ENCODE measurements at places on chromosomes 12 and 14.
A peak's percentile ranks its signal among the peaks of the same experiment; 100 is the strongest.

DNA sequence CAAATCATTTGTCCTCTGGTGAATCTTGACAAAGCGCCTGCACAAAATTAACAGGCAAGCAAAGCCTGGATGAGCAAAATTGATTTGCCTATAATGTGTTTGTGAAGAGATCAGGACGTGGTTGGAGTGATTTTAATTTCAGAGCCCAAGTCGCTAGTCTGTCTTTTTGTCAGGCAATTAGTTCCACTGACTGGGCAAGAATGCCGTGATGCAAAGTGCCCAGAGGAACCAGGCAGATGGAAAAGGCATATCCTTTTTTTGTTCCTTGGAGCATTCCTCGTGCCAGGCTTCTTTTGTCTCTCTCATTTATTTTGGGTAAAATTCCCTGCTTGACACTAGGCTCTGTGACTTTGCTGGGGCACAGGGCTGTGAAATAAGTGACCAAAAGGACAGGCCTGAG is 65.9 kb upstream of the CCDC198 start:
- DNase-seq, result no peak

DNA sequence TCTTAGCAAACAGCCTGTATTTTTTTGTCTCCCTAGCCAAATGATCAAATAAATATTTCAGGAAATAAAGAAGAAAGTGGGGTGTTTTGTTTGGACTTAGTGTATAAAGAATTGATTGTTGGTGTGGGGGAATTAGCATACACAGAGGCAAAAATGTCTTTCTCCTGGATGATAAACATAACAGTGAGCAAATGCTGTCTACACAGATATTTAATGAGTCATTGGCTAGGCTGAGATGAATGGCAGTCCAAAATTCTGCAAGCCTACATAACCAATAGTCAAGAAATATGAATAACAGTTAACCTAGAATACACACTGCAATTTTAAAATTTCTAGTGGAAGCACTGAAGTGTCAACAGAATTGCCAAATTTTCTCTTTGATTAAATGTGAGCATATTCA is 35.8 kb downstream of the MYF5 start:
- DNase-seq, result no peak

DNA sequence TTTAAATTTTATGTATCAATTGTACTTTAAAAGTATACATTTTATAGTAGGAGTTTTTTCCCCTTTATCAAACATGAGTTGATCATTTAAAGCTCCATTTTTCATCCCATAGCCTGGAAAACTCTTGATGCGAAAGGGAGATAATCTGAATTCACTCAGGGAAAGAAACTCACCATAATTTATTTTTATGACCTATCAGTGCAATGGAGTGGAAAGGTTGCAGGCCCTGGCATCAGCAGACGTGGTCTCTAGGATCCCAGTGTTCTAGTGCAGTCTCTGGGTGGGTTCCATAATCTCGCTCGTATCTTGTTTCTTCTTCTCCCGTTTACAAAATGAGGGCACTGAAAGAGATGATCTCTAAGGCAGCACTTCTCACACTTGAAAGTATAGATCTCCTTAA is 85.0 kb downstream of the PTGER2 start:
- no peak for DNase-seq

DNA sequence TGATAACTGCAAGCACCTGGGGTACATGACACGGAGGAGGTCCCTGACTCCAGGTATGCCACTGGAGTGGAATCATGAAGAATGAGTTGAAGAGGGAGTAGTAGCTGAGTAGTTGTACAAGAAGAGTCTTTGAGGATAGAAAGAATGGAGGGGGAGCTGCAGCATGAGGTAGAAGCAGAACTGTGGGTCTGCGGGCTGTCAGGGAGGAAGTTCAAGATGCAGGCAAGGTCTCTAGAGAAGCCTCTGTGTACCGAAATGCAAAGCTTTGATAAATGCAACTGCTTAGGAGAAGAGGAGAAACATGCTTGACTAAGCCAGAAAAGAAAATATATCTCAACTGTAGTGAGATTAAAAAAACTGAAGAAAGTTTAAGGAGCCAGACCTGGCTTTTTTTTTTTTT is 91.5 kb downstream of the CPNE8 start:
- no peak for DNase-seq

- no peak for DNase-seq
Observed at GRCh38 chr12:129566800-129567199, 337.0 kb downstream of the TMEM132D start.

- no peak for DNase-seq
Observed at GRCh38 chr14:93032421-93032936, 83.2 kb downstream of the ITPK1 start.

DNA sequence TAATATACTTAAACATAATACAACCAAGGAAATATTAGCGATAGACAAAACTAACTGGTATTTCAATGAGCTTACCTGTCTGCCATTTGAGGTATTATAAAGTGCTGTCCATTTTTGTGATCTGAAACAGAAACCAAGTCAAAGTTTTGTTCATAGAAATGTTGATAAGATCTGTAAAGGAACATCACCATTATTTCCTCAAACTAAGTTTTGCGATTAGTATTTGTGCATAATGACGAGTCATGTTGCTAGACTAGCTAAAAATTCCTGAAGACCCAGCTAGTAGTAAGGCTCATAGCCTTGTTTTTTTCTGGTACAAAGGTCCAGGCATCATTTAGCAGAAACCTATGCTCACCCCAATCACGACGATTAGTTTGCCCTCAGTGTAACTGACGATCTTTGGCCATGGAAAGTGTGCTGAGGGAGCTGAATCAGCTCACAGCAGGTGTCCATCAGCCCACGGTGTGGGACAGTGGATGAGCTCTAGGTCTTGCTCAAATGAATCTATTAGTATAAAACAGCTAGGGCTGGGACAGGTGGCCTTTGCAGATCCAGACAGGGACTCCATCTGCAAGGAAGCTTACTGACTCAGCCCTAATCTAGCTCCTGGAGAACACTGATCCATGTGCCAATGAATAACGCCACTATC is 28.7 kb downstream of the GIT2 start:
- no peak for DNase-seq

- DNase-seq, result no peak
Observed at GRCh38 chr12:54338698-54339296, 13.9 kb downstream of the COPZ1 start.

DNA sequence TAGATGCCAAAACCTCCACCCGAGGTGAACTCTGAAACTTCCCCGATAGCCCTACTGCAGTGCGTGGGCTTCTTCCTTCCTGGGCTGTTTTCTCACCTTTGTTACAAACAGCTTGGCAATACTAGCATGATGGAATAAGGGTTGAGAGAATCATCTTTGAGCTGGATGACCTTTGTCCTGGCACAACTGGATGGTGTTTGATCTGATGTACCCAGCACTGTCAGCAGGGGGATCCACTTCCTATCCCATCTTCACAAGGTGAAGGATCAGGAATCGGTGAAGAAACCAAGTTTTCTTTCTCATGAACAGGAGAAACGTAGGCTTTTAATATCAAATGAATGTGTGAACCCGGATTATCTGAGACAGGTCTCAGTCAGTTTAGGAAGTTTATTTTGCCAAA is 19.5 kb upstream of the LRRC10 start:
- DNase-seq, result peak; percentile 42

- no peak for DNase-seq
Observed at GRCh38 chr14:47392326-47392725, 283.1 kb downstream of the MDGA2 start.

DNA sequence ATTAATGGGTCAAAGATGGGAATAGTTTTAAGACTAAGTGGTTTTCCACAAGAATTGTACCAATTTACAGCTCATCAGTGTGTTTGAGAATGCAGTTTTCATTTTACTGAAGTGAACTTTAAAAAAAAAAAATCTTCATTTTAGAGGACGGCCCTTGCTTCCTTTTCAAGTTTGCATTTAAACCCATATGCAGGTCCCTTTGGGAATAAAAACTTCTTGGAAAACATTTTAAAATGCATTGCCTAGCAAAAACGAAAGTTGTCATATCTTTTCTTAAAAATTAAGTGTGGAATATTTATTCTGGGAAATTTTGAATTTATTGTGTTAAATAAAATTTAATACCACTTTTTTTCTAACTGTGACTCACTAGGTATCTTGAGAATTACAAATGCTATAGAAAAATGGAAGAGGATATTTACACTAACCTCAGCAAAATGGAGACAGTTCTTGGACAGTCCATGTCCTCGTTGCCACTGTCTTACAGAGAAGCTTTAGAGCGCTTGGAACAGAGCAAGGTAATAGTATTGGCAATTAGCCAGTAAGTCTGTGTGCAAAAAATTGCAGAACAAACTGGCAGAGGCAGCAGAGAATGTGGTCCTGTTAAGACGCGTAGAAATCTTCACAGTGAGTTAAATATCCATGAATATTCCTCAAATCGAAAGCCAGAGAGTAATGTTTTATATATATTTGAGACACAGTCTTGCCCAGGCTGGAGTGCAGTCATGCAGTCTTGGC is 209.7 kb downstream of the SYNE2 start:
- DNase-seq, result no peak

GRCh38 chr12:30785630-30786029 is 30.9 kb upstream of the CAPRIN2 start:
- no peak for DNase-seq

DNA sequence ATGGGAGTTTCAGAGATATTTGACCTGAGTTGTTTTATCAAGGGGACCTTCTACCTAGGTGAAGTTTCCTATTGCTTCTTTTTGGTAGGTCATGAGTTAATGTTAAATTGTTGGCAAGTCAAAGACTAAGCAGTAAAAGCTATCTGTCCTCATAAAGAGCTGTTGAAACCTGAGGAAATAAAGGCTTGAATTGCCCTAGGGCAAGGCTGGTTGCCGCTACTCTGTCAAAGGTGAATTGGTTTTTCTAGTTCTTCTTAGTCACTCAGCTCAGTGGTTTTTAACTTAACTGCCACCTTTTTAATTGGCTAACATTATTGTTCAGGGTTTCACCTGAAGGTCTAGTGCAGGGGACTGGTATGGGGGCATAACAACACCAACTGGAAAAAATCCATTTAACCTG is 441.6 kb upstream of the FBXO33 start:
- no peak for DNase-seq

DNA sequence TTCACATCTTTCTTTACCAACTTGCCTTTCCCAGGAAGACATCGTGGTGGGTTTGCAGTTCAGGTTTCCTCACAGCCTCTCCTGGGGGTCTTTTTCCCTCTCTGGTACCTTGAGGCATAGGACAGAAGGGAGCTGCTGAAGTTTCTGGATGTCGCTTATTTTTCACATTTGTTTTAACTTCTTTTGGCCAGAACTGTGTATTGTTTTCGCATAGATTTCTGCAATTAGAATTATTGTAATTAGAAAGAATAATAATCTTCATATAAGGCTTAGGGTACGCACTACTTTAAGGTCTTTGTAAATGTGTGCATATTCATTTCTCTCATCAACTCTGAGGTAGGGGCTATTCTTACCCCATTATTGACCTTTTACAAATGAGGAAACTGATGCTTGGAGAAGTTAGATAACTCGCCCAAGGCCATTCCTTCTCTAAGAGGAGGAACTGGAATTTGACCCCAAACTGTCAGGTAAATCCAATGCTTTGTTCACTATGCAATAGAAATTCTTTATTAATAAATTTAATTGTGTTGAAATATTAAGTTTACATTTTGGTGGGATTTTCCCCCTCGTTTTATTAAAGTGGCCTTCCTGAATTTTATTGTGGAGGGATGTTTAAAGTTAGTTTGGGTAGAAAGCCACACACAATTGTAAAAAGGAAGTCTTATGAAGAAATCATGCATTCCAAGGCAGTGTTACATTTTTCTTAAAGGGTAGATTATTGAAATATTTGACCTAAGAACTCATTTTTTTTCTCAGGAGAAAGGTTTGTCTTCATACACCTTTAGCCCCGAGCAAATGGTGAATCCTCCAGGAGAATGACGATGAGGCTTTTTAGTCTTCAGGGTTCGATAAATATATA is 12.1 kb upstream of the SLC38A2 start:
- peak; percentile 56 for DNase-seq

Data from erythroblast (primary cell).